ENCODE measurements at places on chromosomes 7 and 10.

DNA sequence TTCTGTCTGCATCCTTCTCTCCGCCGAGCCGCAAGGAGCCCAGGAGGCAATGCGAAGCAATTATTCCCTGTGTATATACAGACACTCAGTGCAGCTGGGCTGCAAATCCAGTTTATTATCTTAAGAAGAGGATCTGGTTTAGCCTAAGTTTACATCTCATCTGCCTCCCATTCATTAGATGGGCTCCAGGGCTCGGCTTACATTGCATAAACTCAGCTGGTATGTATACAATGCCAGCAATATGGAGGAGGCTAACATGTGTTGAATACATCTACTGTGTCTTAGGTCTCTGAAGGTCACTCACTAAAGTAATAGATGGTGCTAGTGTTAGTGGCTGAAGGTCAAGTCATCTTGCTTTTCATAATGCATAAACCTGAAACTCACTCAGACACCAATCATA lies 996.8 kb downstream of the KCNMA1 start:
- no peak for DNase-seq

GRCh38 chr7:101586906-101587677 lies 42.0 kb downstream of the MYL10 start:
- no peak for DNase-seq

- DNase-seq: no peak
These were observed 438.3 kb downstream of the RPS24 start for GRCh38 chr10:78471723-78472550.

GRCh38 chr10:11866199-11866925 lies 43.2 kb downstream of the PROSER2 start:
- DNase-seq: no peak

DNA sequence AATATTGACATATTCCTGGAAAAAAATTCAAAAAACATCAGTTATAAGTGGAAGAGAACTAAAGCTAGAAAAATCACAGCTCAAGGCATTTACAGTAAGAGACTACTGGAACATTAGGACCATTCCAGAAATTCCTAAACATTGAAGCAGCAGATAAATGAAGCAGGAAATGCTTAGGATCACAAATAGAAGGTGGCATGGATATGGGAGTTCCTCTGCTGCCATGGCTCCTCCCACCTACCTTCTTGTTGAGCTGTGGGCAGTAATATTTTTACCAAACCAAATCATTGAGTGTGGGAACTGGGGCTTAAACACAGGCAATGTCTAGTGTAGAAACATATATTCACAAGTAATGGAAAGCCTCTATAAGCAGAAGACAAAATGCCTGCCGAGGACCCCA lies 292.8 kb downstream of the ANKRD7 start:
- no peak for DNase-seq

DNA sequence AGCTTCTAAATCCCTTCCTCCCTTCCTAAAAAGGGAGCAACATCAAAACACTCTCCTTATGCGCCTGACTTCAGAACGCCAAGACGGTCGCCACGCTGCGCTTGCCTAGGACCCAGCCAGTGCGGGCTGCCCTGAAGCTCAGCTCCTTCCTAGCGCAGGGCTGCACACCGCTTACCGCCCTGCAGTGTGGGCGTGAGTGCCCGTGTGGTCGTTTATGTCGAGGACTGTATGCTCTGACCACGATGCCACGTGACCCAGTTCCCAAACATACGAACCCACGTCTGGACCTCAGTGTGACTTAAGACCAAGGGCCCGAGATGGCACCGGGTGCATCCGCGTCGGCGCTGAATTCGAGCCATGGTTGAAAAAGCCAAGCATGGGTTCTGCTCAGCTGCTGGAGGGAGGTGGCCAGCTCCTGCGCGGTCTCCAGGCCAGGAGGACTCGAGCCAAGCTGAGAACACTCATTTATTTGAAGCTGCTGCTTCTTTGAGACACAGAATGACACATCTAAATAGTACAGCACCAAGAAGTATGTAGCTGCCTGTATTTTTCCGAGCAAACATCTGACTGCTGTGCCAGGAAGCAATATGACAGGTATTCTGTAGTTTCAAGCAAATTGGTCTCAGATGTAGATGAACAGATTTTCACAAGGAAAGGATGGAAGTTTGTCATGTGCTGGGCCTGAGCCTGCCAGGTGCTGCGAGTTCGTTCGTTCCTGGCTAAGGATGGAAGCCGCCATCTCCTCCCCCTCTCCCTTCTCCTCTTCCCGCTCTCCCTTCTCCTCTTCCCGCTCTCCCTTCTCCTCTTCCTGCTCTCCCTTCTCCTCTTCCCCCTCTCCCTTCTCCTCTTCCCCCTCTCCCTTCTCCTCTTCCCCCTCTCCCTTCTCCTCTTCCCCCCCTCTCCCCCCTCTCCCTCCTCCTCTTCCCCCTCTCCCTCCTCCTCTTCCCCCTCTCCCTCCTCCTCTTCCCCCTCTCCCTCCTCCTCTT lies 184.7 kb downstream of the EBF3 start:
- DNase-seq: no peak

DNA sequence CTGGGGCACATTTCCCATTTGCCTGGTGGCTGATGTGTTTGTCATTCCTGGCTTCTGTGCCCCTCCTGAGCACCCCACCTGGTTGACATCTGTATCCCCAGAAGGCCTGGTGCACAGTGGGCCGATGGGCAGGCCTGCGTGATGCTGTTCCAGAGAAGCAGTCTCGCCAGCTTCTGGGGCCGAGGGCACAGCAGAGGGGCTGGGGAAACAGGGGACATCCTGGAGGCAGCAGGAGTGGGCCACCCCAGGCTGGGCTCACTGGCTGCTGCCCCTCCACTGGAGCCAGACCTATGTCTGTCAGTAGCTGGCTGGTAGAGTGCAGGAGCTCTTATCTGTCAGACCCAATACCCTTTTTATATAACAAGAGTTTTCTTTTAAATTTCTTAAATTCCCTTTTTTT lies 896 bp upstream of the MYL7 start:
- no peak for DNase-seq

DNA sequence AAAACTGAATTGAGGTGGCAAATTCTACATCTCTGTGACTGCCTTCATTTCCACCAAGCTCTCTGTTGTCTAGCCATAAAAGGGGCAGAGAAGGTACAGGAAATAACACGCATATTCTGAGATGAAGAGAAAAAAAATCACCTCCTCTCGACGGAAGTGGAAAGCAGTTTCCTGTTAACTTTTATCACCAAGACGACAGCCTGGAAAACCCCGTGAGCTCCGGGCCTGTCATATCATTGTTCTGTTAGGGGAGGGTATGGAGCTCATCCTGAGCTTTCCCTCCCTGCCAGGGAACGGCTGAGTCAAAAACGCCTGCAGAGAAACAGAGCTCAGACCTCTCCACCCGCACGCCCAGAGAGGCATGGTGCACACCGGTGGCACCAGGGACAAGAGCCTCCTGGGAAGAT lies 200.3 kb downstream of the PRPF18 start:
- peak; percentile 67 for DNase-seq

DNA sequence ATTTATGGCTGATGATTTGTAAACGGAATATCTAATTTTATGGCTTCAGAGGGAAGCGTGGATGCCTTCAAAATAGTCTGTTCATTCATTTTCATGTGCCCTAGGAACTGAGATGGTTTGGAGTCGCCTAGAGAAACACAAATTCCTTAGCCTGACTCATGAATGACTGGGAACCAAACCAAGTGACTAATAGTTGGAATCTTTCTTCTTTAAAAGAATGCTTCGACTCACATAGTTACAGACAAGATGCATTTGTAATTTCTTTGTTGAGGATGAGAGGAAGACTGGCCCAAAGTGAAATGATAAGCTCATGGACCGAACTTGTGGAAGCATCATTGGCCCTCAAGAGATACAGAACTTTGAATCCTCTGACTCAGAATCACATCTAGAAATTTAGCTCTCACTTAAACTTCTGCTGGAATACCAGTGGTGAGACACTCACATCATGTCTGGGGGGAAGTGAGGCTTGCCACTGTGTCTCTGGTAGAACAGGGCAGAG lies 1107.2 kb downstream of the NRG3 start:
- no peak for DNase-seq

DNA sequence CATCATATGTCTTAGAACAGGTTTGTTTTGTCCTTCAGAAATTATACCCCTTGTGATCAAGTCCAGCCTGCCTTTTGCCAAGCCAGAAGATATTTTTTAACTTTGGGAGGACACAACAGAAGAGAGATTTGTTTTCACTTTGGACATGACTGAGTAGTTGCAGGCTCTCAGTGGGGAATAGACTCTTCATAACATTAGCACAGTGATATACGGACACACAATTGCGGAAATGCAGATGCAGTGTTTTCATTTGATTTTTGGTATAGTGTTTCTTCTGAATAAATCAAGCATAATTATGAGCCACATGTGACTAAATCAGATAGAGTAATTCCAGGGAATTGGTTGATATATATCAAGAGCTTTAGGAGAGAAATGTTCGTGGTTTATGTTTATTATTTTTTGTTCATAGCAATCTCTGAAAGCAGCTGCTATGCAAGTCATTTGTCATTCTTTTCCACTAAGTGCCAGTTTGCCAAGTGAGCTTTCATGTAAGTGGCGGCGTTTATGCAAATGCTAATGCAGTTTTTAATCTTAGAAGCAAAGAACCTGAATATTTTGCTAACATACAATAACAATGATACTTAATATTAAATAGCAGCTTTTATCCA lies 69.6 kb upstream of the HDAC9 start:
- no peak for DNase-seq

DNA sequence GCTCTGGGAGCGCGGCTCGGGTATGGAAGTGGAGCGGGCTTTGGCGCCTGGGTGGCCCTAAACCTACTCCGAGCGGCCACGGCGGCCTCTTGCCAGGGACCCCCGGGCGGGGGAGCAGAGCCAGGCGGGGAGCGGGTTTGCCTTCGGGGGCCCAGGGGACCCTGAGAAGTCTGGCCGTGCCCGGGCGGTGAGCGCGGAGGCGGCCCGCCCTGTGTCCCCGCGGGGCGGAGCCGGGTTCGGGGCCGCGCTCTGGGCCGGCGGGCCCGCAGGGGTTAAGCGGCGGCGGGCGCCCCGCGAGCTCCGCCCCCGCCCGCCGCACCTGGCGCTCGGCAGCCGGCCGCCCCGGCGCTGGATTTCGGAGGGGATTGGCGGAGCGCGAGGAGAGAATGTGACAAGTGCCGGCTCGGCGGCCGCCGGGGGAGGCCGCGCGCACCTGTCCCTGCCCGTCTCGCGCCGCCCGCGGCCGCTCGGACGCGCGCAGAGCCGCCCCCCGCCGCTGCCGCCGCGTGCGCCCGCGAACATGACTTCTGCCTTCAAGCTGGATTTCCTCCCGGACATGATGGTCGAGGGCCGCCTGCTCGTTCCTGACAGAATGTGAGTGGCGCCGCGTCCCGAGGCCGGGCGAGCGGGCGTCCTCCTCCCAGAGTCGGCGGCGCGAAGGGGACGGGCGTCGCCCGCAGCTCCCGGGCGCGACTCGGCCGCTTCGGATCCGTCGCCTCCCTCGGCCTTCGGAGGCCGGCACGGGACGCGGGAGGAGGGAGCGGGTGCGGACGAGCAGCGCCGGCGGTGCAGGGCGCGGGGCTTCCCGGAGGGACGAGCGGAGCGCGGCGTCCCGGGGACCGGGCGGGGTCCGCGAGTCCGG lies at the start of gene CELF2:
Gene CELF2, plus strand, starts transcription at position 303 of the 862 bp plus-strand sequence. Its CDS starts 218 bp downstream, at position 521.
- peak; percentile 79 for DNase-seq

GRCh38 chr10:66828957-66829356 lies 96.9 kb upstream of the LRRTM3 start:
- DNase-seq: no peak

DNA sequence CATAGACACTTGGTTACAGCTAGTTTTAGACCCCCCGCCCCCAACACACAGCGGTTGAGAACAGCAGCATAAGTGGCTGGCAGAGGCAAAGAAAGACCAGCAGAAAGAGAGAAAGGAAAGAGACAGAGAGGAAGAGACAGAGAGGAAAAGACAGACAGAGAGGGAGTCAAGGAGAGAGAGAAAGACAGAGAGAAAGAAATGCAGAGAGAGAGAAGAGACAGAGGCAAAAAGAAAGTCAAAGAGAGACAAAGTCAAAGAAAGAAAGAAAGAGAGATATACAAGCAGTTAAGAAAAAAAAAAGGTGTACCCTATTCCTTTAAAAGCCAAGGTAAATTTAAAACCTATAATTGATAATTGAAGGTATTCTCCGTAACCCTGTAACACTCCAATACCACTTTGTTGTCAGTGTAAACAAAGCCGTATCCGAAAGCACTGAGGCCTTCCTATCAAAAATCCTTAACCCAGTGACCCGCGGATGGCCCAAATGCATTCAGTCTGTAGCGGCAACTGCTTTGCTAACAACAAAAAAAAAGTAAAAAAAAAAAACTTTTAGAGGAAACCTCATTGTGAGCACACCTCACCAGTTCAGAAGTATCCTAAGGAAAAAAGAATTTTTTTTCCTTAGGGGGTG lies 11.9 kb upstream of the SLC12A9 start:
- DNase-seq: no peak

- DNase-seq: no peak
These were observed 159.3 kb upstream of the TMEM196 start for GRCh38 chr7:19932549-19933249.
